ENCODE measurements at places on chromosomes 6 and 20.

GRCh38 chr6:99606656-99607415 is at the start of gene PRDM13:
PRDM13 (plus strand) TSS chr6:99606833; CDS start chr6:99607035, 202 bp downstream.
- DNase-seq = no peak

DNA sequence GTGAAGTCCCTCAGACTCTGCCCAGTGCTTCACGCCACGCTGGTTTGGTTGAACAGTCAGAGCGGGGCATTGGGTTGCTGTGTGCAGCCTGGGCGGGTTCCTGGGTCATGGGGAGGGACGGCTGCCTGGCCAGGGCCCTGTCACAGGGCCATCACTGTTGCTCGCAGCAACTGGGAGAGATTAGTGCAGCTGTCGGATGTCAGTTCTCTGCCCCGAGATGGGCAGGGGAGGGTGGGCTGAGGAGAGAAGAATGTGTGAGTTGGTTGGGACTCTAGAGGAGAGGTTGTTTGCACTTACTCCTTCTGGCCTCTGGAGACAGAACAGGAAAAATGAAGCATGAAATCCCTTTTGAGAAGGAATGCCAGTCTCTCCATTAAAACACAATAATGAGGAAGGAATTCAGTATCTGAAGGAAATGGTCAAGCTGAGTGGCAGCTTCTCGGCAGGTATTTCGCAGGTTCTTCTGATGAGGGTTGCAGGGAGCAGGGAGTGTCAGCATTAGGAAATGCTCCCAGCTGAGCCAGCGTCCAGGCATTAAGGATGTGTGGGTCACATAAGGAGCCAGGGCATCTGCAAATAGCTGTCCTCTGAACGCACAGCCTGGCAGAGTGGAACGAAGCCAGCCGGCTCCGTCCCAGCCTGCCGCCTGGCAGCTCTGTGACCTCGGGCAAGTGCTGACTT is 95.9 kb downstream of the SSR1 start:
- no peak for DNase-seq

- no peak for DNase-seq
These were observed 177.3 kb downstream of the LRFN2 start for GRCh38 chr6:40409716-40410397.

DNA sequence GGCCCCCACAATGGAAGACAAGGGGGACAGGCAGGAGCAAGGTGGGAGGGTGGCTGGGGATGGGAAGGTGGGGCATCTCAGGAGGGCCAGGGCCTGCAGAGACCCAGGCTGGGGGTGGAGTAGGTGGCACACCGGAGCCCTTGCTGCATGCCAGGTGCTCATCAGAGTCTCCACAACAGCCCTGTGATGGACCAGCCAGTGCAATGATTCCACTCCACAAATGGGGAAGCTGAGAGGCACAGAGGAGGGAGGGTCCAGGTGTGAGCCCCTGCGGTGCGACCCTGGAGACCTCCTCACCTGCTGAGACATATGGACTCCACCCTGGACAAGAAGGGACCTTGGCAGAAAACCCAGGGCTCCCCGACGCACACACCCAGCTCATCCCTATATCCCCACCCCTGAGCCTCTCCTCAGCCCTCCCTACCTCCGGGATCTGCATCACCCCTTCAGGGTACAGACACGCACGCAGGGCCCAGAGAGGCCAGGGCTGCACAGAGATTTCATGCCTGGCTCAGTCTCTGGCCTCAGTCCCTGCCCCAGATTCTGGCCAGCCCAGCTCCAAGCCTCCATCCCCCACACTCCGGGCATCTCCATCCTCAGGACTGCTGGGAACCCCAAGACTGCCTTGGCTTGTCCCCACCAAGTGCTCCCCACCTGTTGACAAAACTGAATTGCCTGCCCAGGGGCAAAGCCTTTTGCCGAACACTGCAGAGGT is 7.1 kb upstream of the GRM4 start:
- no peak for DNase-seq

GRCh38 chr6:159800141-159800865 is at the start of gene PNLDC1:
PNLDC1 (plus strand) TSS chr6:159800276; CDS start chr6:159800308, 32 bp downstream.
- no peak for DNase-seq

DNA sequence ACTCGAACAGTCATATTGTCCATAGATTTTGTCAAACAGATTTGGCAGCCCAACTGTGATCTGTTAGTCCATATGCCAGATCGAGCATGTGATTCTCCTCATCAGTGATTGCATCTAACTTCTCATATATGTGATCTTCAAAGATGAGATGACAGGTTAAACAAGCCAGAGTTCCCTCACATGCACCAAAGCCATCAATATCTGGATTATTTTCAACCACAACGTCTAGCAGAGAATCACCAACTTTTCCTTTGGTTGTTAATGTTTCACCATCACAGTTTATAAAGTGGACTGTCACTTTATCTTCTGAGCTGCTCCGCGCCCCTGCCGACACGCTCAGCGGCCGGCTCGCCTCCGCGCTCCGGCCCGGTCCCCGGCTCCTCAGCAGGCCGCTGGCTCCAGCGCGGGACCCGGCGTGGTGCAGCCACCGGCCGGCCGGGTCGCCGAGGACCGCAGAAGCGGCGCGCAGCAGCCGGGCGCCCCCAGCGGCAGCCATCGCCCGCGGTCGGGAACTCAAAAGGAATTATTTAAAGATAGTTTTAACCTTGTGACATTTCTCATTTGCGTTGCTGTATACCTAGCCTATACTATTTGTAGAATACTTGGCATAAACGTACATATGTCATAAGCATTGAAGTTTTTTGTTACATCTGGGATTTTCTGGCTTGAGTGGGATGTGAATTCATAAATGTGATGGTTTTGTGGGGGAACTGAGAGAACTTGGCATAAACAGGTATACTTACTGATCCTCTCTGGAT is 40.1 kb upstream of the DYNLRB1 start:
- DNase-seq = peak; percentile 37

- no peak for DNase-seq
These were observed 339.9 kb upstream of the ARID1B start for GRCh38 chr6:156437121-156437879.

DNA sequence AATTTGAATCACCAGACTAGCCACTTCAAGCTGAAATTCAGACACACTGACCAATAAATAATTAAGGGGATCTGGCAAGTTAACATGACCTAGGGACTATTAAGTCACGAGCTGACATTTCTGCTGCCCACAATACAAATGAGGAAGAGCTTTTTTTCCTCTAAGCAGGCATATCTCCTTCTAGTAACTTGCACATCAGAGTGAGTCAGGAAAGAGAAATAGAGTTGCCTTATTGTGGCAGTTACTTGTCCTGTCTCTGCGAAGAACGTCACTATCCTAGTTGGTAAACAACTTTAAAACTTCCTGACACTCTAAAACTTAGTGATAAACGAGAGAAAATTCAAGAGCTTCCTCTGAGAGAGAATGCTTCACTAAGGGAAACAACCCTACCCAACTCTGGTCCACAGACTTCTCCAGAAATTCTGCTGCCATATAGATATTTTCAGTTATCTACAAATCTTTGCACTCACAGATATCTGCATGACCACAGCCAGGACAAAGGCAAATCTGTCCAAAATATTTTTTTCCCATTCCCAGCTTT is 4.2 kb downstream of the PLA2G7 start:
- DNase-seq = no peak

- DNase-seq = no peak
These were observed 31.9 kb downstream of the MARCKS start for GRCh38 chr6:113888956-113889630.

- DNase-seq = no peak
These were observed 687 bp downstream of the SLC35A1 start for GRCh38 chr6:87473419-87473903.

GRCh38 chr6:117601811-117602150 is 530 bp downstream of the GOPC start:
- no peak for DNase-seq

- no peak for DNase-seq
These were observed 149.7 kb upstream of the TNFAIP3 start for GRCh38 chr6:137717074-137718073.

- no peak for DNase-seq
These were observed 142.9 kb downstream of the HIVEP2 start for GRCh38 chr6:142802124-142802523.

GRCh38 chr6:12049165-12049564 is 37.1 kb downstream of the HIVEP1 start:
- DNase-seq = no peak

GRCh38 chr6:40359808-40360207 is 227.4 kb downstream of the LRFN2 start:
- DNase-seq = no peak

DNA sequence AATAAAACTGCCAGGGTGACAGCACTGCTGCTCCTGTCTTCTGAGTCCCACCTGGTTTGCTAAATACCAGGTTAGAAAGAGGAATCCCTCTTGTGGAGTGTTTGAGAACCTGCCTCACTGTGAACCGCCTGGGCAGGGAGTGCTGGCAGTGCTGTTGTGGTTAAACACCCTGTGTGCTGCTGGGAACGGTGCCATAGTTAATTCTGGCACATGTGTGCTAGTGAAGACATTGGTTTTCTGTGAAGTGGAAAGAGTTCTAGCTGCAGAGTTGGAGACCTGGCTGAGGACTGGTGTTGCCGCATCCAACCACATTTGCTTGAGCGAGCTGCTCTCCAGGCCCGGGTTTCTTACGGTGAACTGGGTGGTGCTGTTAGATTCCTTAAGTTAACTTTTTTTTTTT is 72.7 kb downstream of the IGF2R start:
- peak; percentile 6 for DNase-seq

DNA sequence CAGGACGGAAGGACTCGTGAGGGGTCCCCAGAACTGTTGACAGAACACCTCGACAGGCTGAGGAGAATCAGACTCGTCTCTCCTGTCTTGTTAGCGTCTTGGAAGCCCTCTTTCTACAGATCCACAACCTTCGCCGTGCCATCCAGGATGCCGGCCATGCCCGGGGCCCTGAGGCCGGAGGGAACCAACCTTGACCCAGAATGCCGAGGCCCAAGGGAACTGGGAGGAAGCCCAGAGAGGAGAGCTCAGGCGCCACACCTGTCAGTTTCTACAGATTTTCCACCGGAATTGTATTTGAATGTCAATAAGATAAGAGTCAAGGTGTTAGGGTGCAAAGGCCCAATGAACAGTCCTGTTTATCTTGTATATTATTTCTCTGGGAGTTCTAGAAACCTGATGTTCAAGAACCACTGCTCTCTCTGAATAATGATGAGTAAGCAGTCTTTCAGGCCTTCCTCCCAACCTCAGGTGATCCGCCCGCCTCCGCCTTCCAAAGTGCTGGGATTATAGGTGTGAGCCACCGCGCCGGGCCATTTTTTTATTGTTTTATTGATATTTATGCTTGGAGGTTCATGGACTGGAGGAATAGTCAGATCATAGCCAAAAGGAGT is 799 bp upstream of the ME1 start:
- DNase-seq = no peak

- DNase-seq = no peak
These were observed 63.4 kb downstream of the QRSL1 start for GRCh38 chr6:106692819-106693208.

DNA sequence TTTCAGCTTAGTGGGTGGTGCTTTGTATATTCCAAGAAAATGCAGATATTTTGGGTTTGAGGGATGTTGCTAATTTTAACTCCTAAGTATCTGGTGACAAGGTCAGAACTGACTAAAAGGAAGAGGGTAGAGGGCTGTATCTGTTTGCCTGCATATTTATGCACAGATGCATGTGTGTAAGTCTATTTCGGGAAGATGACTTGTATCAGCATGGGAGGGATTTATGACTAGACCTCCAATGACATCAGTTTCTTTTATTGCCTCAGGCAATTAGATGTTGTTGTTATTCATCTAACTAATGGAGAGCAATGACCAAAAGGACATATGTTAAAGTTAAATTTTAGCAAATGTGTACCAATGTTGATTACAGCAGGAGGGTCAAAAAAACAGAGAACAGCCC is 734.3 kb downstream of the QKI start:
- DNase-seq = no peak

- DNase-seq = no peak
These were observed 655.3 kb downstream of the RNF144B start for GRCh38 chr6:19042420-19042819.

GRCh38 chr6:19599796-19600464 is 237.2 kb upstream of the ID4 start:
- no peak for DNase-seq

DNA sequence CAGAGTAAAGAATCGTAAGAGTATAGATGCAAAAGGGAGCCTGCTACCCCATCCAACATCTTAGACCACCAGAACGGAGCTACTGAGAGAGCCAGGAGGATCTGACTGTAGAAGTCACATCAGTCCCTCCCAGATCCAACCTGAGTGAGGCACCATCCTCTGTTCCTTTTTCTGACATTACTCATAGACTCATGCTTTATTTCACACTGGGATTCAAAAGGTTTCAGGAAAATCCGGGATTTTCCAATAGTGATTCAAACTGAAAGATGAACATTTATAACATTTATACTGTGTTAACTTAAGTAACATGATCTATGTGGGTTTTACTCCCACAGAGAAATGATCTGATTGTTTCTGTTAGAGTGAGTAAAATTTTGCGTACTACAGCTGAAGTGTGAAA is 868.6 kb upstream of the GJE1 start:
- no peak for DNase-seq

DNA sequence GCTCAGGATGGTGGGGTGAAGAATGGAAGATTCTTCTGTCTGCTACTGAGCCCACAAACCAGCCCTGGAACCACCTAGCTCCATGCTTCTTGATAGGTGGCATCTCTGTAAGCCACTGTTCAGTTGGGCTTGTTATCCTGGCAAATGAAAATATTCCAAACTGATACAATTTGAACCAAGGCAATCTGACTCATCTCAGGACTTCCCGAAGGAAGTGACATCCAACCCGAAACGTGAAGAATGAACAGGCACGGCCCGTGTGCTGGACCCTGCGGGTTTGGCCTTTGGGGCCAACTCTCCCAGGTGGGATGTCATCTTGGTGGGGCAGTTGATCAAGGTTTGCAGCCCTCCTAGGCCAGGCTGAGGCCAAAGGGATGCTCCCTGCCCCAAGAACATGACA is 160.3 kb downstream of the PREX1 start:
- no peak for DNase-seq

GRCh38 chr20:48736231-48736630 is 91.6 kb downstream of the PREX1 start:
- no peak for DNase-seq

- DNase-seq = no peak
These were observed 1.4 kb downstream of the NFYA start for GRCh38 chr6:41073968-41074691.

DNA sequence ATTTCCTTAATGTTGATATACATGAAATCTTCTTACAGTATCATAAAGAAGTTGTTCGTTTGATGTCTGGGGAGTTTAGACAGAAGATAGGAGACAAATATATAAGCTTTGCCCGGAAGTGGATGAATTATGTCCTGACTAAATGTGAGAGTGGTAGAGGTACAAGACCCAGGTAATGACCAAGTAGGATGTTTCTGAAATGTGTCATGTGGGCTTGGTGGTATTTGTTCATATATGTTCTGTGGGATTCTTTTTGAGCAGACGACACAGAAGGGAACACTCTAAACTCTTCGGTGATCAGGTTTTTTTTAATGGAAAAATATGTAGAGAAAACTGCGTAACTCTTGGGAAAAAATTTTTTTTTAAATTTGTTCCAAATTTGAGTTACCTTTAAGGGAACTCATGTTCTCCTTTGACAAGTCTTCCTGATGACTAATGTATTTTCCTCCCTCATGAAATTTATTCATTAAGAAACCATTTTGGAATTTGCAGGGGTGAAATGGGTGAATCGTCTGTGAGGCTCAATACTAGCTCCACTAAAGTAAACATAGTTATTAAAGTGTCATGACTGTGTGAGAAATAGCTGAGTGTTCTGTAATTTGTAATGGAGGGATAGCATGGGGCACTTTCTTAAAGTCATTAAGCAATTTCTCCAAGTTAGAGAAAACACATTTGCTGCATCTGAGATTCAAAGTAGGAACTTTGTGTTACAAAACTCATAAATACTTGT is 100.6 kb downstream of the MAP3K4 start:
- no peak for DNase-seq

GRCh38 chr6:24574809-24575208 is 71.2 kb downstream of the KIAA0319 start:
- DNase-seq = peak; percentile 15

- DNase-seq = no peak
These were observed 10.7 kb downstream of the MAPRE1 start for GRCh38 chr20:32830437-32830836.
